ENCODE measurements at places on chromosomes 1 and 21.

- DNase-seq: no peak
These were observed 36.4 kb downstream of the VPS26C start for GRCh38 chr21:37230632-37231248.

GRCh38 chr1:189623336-189623735, 854.3 kb downstream of the BRINP3 start:
- DNase-seq: no peak

- DNase-seq: no peak
These were observed 64.3 kb upstream of the TINAGL1 start for GRCh38 chr1:31511848-31512615.

GRCh38 chr1:182317611-182318161, 73.9 kb downstream of the GLUL start:
- DNase-seq: no peak

GRCh38 chr1:21703318-21703963, 34.3 kb upstream of the RAP1GAP start:
- DNase-seq: no peak

DNA sequence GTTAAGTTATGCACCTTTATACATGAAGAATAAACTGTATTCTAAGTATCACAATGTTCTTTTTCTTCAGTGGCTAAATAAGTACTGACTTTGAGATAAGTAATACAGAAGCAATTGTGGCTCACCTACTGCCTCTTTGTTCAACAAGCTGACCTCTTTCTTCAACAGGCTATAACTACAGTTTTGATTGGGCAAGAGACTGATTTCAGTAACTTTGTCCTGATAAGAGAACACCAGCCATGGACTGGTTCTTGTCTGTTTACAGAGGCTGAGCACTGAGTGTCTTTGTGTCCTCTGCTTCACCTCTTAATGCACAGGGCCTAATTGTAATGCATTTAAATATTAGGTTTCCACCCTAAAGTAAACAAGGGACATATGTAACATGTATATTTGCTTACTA, 34.6 kb upstream of the PDE4B start:
- no peak for DNase-seq
